ENCODE measurements at places on chromosomes 13 and 19.

DNA sequence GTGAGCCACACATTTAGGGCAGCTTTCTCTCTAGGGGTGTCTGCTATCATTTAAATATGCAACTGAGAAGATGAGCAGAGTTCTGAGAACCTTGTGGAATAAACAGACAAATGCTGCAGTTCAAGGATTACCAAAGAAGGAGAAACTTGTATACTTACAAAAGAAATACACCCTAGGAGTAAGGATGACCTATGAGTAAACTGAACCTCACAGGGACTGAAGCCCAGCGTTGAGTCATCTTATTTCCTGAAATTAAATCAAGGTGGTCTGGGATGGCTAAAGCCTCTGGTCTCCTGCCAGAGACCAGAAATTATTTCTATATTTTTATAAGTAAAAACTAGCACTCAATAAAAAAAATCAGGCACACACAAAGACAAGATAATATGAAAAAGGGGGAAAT lies 40.1 kb downstream of the FAM216B start:
- no peak for DNase-seq

DNA sequence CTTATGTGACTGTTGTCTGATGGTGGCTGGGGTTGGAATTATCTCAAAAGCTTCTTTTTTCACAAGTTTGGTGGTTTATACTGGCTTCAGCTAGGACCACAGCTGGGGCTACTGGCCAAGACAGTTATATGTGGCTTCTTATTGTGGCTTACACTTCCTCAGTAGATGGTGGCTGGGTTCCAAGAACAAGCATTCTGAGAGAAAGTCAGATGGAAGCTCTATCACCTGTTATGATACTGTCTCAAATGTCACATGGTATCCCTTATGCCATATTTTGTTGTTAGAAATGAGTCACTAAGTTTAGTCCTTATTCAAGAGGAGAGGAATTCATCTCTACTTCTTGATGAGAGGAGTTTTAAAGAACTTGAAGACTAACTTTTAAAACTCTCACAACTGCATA lies 41.6 kb downstream of the NDFIP2 start:
- DNase-seq = no peak

GRCh38 chr13:113577881-113578435 lies 6.6 kb upstream of the TFDP1 start:
- no peak for DNase-seq

- DNase-seq = no peak
Measured at GRCh38 chr19:15936950-15937349, 2.6 kb upstream of the CYP4F11 start.

GRCh38 chr19:4815426-4816201 lies 15.9 kb downstream of the TICAM1 start:
- DNase-seq = peak; percentile 52

DNA sequence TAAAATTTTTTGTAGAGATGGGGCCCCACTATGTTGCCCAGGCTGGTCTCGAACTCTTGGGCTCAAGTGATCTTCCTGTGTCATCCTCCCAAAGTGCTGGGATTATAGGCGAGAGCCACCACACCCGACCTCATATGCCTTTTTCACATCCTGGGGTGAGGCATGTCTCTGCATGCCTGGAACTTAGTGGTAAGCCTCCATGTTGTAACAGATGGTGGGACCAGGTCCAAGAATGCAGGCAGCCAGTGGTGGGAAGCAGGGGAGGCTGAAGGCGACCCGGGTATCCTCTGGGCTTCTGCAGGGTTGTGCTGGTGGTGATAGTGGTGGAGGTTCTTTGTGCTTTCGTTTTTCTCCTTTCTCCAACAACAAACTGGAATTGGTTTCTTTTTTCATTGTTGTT lies 30.1 kb upstream of the CCDC124 start:
- DNase-seq = no peak

DNA sequence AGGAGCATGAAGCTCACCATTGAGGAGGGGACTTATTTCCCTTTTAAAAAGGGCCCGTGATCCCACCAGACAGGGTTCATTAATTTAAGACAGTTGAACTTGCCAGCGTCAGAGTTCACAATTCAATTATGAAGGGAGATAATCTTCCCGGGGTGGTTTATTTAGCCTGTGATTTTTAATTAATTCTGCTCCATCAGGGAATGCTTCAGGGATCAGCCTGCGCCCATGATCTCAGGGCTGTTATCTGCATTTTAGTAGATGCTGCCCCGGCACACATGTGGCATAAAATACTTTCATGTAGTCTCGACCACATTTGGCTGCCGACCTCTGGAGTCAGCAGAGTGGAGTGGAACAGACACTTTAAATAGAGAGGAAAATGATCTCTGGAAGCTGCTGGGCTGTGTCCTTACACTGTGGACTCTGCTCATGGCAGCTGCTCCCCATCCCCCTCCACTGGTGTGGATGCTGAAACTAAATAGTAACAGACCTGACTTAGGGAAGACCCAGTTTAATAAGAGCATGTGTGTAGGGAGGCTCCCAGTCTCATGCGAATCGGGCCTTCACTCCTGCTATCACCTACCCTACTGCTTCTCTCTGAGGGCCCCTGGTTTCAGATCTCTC lies 256.9 kb downstream of the TEX29 start:
- DNase-seq = no peak

- no peak for DNase-seq
Measured at GRCh38 chr19:3684817-3685410, 15.4 kb downstream of the PIP5K1C start.

DNA sequence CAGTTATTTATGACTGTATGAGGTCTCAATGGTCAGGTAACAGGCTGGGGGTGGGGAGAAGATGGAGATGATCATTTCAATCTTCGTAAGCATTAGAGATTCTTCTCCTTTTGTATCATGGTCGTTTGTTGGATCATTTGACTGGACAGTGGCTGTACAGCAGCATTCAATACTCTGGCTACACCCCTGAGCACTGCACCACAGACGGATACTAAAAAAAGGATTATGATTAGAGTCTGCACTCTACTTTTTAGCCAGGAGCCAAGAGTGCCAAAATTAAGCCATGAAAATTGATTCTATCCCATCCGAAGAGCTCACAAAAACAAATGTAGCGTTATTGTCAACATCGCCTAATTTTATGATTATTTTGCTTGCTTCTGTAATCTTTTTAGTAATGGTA lies 41.9 kb downstream of the CDK8 start:
- no peak for DNase-seq

DNA sequence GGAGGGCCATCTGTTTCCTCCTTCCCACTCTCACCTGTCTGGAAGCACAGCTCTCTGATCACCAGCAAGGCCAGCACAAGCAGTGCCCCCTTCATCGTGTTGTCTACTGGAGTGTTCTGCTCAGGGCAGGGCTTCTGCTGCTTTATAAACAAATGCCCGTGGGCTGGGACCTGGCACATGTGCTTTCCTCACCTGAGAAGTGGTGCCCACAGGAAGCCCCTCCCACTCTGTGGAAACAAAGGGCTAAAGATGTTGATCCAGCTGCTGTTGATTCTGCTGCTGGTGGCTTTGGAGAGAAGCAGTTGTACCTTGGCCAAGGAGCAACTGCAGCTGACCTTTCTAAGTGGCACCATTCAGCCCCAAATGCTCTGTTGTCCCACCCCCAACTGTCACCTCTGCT lies 26.4 kb upstream of the ZNF181 start:
- DNase-seq = no peak

- DNase-seq = no peak
Measured at GRCh38 chr13:59354665-59355369, 808.9 kb downstream of the DIAPH3 start.

DNA sequence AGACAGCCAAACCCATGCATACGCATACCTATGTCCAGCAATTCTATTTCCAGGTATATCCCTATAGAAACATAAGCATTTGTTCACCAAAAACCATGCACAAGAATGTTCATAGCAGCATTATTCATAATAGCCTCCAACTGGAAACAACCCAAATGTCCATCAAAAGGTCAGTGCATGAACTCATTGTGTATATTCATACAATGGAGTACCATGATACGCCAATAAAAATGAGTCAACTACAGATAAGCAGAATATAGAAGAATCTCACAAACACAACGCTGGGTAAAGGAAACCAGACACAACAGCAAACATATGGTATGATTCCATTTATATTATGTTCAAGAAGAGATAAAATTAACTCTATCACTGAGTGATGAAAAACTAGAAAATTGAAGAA lies 23.8 kb downstream of the DEDD2 start:
- DNase-seq = no peak

GRCh38 chr13:92300651-92301050 lies 902.2 kb downstream of the GPC5 start:
- no peak for DNase-seq

GRCh38 chr13:94550062-94550738 lies 45.8 kb downstream of the TGDS start:
- DNase-seq = no peak

GRCh38 chr19:58513694-58514563 lies 2.1 kb upstream of the SLC27A5 start:
- DNase-seq = peak; percentile 86

- no peak for DNase-seq
Measured at GRCh38 chr13:67966065-67966464, 735.9 kb upstream of the PCDH9 start.

DNA sequence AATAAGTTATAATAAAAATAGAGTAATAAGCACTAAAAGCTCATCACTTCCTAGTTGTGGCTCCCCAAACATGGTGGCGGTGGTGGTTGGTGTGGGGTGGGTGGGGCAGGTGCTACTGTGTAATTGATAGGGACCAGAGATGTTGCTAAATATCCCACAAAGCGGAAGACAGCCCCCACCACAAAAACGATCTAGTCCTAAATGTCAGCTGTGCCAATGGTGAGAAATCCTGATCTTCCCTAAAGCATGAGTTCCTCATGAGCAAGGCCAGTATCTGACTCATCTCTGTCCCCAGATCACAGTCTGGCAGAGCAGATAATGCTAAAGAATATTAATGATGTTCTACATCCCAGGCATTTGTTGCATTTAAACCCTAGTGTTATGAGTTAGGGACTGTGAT lies 1.9 kb upstream of the EDDM13 start:
- no peak for DNase-seq

GRCh38 chr19:8395621-8396082 lies 5.5 kb downstream of the RAB11B start:
- no peak for DNase-seq

GRCh38 chr13:34777089-34777913 lies 164.8 kb upstream of the NBEA start:
- no peak for DNase-seq

DNA sequence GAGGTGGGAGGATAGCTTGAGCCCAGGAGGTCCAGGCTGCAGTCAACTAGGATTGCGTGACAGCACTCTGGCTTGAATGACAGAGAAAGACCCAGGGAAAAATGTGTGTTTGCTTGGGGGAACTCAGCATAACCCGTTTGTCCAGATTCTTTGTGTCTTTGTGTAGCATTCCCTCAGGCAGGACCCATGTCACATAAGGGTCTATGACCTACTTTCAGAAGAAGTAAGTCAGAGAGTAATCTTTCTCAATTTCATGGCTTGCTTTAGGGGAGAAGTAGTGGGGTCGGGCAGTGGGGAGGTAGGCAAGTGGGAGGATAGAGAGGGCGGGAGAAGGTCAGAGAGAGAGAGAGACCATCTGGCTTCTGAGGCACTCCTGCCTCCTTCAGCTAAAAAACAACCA lies 11.9 kb upstream of the PSPC1 start:
- no peak for DNase-seq

- no peak for DNase-seq
Measured at GRCh38 chr19:28168557-28168956, 1044.4 kb downstream of the UQCRFS1 start.

- no peak for DNase-seq
Measured at GRCh38 chr13:86932776-86933334, 738.3 kb upstream of the SLITRK5 start.
